ENCODE measurements at places on chromosomes 1 and 21.

DNA sequence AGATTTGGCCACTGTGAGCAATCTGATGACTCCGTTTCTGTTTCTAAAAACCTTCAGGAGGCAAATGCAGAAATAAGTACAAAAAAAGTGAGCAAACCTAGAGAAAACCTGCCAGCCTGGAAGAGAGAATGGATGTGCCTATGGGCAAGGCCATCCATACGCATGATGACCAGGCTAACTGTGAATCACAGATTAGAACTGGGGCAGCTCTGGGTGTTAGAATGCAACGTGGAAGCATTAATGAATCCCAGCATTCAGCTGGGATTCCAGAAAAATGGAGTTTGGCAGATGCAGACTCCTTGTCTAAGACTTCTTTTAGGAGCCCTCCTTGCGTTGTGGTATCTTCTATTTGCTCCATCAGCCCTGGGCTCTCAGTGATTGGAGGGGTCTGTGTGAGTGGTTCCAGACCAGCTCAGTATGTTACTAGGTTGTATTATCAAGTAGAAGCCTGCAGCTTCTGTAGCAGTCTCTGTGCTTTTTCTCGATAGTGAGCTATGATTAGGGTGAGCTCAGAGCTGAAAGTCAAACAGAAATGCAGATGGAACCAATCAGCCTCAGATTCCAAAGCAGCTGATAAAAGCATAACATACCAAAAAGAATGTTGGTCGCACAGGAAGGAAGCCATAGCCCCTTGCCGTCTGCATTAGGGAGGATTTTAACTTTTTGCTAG, 154.0 kb downstream of the PSMG1 start:
- DNase-seq, result no peak

DNA sequence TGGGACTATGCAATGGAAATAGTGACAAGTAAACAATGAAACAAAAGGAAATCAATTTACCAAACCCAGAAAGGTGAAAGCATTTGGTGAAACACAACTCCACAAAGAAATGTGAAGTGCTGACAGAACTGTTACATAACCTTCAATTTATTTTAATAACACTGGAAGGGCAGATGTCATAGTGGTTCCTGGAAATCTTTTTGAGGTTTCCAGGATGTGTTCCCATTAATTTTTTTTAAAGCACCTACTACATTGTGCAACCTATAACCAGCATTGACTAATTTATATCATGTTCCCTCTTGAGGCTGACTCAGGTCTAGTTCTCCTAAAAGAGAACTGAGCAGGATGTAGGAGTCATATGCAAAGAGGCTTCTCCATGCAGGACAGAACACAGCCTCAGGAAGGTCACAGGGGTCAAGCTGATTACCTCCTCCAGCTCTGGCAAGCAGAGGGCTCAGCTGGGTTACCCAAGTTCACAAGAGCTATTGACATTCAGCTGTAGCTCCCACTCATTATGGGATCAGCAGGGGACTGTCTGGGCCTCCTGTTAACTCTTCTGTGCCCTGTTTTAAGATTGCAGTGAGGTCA, 157.1 kb upstream of the NRIP1 start:
- DNase-seq, result no peak

DNA sequence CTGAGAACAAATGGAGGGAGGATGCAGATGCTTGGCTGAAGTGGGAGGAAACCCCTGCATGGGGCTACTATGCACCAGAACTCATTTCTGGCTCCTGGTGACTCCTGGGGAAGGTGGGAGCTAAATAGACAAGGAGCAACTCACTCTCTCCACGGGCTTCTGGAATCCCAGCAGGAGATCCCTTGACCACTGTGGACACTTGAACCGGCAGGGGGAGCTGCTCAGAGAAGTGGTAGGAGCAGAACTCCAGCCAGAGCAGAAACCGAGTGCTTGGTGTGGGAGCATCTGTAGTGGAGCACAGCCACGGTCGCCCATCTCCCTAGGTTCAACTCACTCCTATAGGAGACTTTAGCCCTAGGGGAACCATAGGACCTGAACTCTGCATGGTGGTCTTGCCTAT, 205.6 kb upstream of the GJB5 start:
- DNase-seq, result no peak

- DNase-seq, result no peak
Observed at GRCh38 chr1:79847700-79848099, 841.2 kb upstream of the ADGRL4 start.

- DNase-seq, result no peak
Observed at GRCh38 chr1:167871331-167871730, 42.6 kb downstream of the ADCY10 start.
